A549 treated with RU486 at 1 μM for 4 hours (cell line): ENCODE measurements at places on chromosomes 2 and 18. TPM values are rescaled to one million over a fixed set of nuclear protein-coding genes. Genes with fewer than 3 reads are reported as not detected.

Gene GALNT5
- total RNA-seq: 2.1 to 2.8 TPM (median 2.5 TPM) in 5 replicates

Gene PLB1
- total RNA-seq: 1.1 to 2.6 TPM (median 1.9 TPM) in 5 replicates

Gene LHCGR
- not detected in 5 replicates for total RNA-seq

Gene NYAP2
- total RNA-seq: not detected in 5 replicates

Gene RESP18
- not detected in 5 replicates for total RNA-seq

Gene UGT1A5
- total RNA-seq: not detected in 5 replicates

Gene DSG2
- 29.9 to 63.9 TPM (median 58.5 TPM) in 5 replicates for total RNA-seq
